Fibroblast of lung (primary cell): ENCODE measurements at places on chromosomes 1 and 21. TPM values are rescaled to one million over a fixed set of nuclear protein-coding genes. Genes with fewer than 3 reads are reported as not detected.

DNA sequence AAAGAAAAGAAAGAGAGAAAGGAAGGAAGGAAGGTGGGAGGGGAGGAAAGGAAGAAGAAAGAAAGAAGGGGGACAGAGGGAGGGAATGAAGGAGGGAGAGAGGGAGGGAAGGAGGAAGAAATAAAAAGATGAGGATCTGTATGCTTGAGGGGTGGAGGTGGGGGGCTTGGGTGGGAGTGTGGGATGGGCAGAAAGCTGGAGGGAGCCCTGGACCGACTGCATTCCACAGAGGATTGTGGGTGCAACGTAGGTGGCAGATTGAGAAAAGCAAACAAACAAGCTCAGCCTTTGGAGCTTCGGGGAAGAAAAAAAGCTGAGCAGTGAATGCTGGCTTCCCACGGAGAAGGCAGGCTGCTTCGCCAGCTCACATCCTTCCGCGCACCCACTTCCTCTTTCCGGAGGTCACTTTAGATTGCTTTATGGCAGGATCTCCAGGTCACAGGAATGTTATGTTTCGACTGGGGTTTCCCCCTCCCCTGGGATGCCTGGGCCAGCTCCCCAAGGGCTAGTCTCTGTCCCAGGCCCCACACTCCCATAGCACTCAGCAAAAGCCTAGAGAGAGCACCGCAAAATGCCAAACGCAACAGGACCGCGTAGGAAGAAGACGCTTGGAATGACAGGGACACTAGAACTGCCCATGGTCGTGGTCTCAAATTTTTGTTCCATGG lies 20.7 kb upstream of the LGALS8 start:
- peak; percentile 51 for DNase-seq

- peak; percentile 35 for DNase-seq
These were observed 23.4 kb upstream of the RPTN start for GRCh38 chr1:152182431-152182830.

DNA sequence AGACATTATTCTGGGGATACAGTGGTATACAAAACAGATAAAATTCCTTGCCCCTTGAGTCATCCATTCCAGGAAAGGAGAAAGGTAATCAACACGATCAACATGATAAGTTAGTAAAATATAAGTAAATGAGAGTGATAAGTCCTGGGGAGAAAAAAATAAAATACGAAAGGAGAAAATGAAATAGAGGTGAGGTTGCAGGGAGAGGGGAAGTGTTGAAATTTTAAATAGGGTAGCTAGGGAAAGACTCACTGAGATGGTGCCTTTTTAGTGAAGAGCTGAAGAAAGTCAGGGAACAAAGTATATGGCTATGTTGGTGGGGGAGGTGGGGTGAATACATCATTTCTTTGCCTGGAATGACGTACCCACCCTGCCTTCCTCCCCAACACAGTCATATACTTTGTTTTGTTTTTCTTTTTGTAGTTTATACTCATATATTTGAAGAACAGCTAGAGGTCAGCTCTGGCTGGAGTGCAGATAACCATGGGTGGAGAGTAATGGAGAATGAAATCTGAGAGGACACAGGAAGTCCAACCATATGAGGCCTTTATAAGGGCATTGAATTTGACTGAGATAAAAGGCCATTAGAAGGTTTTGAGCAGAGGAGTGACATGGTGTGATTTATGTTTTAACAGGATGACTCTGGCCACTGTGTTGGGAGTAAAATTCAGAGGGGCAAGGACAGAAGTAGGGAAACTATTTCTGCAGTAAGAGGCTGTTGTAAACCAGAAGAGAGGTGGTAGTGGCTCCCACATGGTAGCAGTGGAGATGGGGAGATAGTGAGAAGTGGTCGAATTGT lies 54.8 kb downstream of the OSBPL9 start:
- peak; percentile 88 for DNase-seq

DNA sequence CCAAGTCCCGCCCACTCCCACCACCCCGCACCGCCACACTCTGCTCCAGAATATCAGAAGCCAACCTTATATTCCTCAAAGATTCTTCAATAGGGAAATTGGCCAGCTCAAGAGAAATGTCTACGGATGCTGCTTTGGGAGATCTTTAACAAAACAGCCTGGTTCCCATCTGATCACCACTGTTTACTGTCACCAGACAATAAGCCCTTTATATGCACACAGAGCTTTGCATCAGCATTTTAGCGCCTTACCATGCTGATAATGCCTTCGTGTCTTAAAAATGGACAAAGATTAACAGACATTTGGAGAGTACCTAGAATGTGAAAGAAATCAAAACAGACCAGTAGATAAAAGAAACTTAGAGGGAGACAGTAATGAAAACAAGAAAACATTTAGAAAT lies 141.7 kb upstream of the SYT6 start:
- DNase-seq = no peak

The AIM2 gene
- not detected in 2 replicates for total RNA-seq

The CORT gene
- total RNA-seq = 0.17 TPM in 1 of 2 replicates, not detected in the other

The PTGS2 gene
- 1.3 and 3.3 TPM in 2 replicates for total RNA-seq
